Neural crest cell (in vitro differentiated cells): ENCODE measurements at places on chromosomes 6 and 20. TPM values are rescaled to one million over a fixed set of nuclear protein-coding genes. Genes with fewer than 3 reads are reported as not detected.

DNA sequence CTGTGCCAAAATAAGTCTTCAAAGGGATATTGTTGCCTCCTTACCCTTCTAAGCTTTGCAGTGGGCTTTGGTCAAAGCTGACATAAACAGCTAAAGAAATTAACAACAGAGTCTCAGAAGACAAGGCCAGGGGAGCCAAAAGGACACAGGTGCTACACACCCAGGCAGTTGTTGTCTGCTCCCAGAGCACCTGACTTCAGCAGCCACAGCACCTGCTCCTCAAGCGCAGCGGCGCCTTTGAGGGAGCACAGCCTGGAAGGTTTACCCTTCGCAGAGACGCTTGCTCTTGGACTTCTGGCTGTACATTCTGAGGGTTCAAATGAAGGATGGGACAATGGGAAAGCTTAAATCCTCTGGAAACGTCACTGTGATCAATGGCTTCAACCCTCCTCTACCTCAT is 16.6 kb downstream of the B4GALT5 start:
- DNase-seq = no peak

GRCh38 chr6:33164176-33164575 is 28.1 kb downstream of the COL11A2 start:
- DNase-seq = no peak

PPDPF gene
- total RNA-seq = 193 and 201 TPM in 2 replicates

DNA sequence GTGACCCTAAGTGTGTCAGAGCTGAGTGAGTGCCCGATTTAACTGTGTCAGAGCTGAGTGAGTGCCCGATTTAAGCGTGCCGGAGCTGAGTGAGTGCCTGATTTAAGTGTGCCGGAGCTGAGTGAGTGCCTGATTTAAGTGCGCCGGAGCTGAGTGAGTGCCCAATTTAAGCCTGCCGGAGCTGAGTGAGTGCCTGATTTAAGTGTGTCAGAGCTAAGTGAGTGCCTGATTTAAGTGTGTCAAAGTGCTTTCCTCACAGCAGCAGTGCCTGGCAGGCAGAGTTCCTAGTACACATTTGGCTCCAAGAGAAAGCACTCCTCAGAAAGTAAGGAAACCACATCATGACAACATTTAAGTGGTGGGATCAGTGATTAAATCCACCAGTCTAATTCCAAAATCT is 13.2 kb downstream of the SERAC1 start:
- DNase-seq = no peak

RIPK1 gene
- 12.1 and 12.2 TPM in 2 replicates for total RNA-seq

DNA sequence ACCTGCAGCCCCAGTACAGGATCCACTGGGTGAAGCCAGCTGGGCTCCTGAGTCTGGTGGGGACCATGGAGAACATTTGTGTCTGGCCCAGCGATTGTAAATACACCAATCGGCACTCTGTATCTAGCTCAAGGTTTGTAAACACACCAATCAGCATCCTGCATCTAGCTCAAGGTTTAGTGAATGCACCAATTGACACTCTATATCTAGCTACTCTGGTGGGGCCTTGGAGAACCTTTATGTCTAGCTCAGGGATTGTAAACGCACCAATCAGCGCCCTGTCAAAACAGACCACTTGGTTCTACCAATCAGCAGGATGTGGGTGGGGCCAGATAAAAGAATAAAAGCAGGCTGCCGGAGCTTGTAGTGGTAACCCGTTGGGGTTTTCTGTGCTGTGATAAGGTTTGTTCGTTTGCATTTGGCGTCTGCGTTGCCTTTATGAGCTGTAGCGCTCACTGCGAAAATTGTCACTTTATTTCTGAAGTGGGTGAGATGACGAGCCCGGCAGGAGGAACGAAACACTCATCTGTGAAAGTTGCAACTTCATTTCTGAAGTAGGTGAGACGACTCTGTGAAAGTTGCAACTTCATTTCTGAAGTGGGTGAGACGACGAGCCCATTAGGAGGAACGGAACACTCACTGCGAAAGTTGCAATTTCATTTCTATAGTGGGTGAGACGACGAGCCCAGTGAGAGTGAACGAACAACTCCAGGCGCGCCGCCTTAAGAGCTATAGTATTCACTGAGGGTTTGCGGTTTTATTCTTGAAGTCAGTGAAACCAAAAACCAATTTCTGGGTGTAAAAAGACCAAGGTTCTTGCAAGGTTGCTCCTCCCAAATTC is 31.1 kb downstream of the SERPINB6 start:
- DNase-seq = no peak
